Endodermal cell (in vitro differentiated cells): ENCODE measurements at places on chromosomes 7 and 10. TPM values are rescaled to one million over a fixed set of nuclear protein-coding genes. Genes with fewer than 3 reads are reported as not detected.

- H3K27ac ChIP-seq: no peak overlapping the region
- H3K27me3 ChIP-seq: no peaks in the 10 kb centered on the region
- H3K4me1 ChIP-seq: no peaks in the 10 kb centered on the region
- DNase-seq: no peak
- no peak overlapping the region for H3K4me3 ChIP-seq
Measured at GRCh38 chr10:49312246-49312869, 13.4 kb downstream of the C10orf71 start.

PTF1A gene
- total RNA-seq: not detected in 3 replicates

MOSPD3 gene
- total RNA-seq: 22.6 to 25.5 TPM (median 25.1 TPM) in 3 replicates

GRCh38 chr7:140062118-140062527 is 628 bp downstream of the PARP12 start:
- peak; percentile 74 for DNase-seq
- peak overlapping the region; percentile 70 for H3K4me3 ChIP-seq
- H3K27me3 ChIP-seq: peaks cover 27% of the 10 kb centered on the region
- H3K4me1 ChIP-seq: no peaks in the 10 kb centered on the region
- H3K36me3 ChIP-seq: no peaks in the 10 kb centered on the region

DNA sequence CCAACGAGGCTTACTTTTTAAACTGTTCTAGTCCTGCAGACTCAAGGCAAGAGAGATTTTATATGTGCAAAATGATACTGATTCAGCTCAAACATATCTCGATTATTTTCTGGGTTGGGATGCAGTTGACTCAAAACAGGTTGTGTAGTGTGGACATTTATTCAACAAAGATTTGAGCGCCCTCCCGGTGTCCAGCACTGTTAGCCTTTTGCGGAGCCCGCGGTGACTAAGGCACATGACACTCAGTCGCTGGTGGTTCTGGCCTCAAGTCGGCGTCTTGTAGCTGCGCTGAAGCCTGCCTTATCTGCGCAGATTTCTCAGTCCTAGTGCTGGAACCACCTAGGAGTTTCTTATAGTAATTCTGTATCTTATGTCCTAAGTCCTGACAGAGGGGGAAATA is 938 bp upstream of the CADPS2 start:
- H3K4me1 ChIP-seq: no peaks in the 10 kb centered on the region
- H3K27ac ChIP-seq: no peak overlapping the region
- peak; percentile 83 for DNase-seq
- H3K27me3 ChIP-seq: peaks cover 54% of the 10 kb centered on the region
- H3K4me3 ChIP-seq: peak overlapping the region; percentile 82

- no peaks in the 10 kb centered on the region for H3K27me3 ChIP-seq
- no peaks in the 10 kb centered on the region for H3K4me1 ChIP-seq
- no peaks in the 10 kb centered on the region for H3K36me3 ChIP-seq
- H3K4me3 ChIP-seq: no peak overlapping the region
Measured at GRCh38 chr7:88147949-88148348, 71.9 kb downstream of the SRI start.

SYT15B gene
- 0.33 to 0.52 TPM (median 0.38 TPM) in 3 replicates for total RNA-seq

DNA sequence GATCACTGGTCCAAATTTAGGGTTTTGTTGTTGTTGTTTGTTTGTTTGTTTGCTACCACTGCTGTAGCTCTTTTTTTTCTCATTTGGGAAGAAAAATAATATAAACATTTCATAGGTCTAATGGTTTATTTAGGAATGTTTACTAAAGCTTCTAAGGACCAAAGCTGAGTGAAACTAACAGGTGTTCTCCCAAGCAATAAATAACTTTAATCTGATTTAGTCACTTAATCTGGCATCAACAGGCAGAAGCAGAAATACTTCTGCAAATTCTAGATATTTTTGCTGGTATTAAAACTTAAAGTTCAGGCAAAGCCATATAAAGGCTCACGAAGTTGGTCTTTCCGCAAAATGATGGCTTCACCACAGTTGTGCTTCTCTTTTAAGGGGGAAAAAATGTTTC is 144.5 kb upstream of the YAE1 start:
- no peak overlapping the region for H3K27ac ChIP-seq
- no peaks in the 10 kb centered on the region for H3K36me3 ChIP-seq
- H3K4me1 ChIP-seq: no peaks in the 10 kb centered on the region
- no peak overlapping the region for H3K4me3 ChIP-seq

GRCh38 chr7:132270517-132270916 is 305.8 kb downstream of the PLXNA4 start:
- H3K4me1 ChIP-seq: no peaks in the 10 kb centered on the region
- no peaks in the 10 kb centered on the region for H3K36me3 ChIP-seq
- DNase-seq: no peak

CTTNBP2 gene
- 3.8 to 6.5 TPM (median 4.4 TPM) in 3 replicates for total RNA-seq

- no peaks in the 10 kb centered on the region for H3K36me3 ChIP-seq
- H3K4me1 ChIP-seq: no peaks in the 10 kb centered on the region
- H3K4me3 ChIP-seq: peak overlapping the region; percentile 35
- H3K27ac ChIP-seq: no peak overlapping the region
Measured at GRCh38 chr10:37269554-37270256, 144.3 kb downstream of the ANKRD30A start.

LOXL4 gene
- total RNA-seq: 0.77 to 1.5 TPM (median 1.0 TPM) in 3 replicates

- no peaks in the 10 kb centered on the region for H3K36me3 ChIP-seq
- DNase-seq: peak; percentile 78
- H3K27ac ChIP-seq: no peak overlapping the region
- H3K4me1 ChIP-seq: no peaks in the 10 kb centered on the region
- H3K4me3 ChIP-seq: peak overlapping the region; percentile 75
Measured at GRCh38 chr10:102410429-102411073, 8.0 kb downstream of the PSD start.

MAGI2 gene
- 18.7 and 19.2 TPM in 2 replicates for total RNA-seq

DNA sequence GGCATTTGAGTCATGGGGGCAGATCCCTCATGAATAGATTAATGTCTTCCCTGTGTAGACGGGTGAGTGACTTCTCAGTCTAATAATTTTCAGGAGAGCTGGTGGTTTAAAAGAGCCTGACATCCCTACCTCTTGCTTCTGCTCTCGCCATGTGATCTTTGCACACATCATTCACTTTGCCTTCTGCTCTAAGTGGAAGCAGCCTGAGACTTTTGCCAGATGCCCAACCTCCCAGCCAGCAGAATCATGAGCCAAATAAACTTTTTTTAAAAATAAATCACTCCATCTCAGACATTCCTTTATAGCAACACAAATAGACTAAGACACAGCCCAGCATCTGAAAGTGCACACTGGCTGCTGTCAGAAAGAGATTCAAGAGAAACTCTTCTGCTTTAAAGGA is 155.2 kb downstream of the ZNF365 start:
- H3K27ac ChIP-seq: no peak overlapping the region
- no peak overlapping the region for H3K4me3 ChIP-seq
- H3K36me3 ChIP-seq: no peaks in the 10 kb centered on the region
- no peaks in the 10 kb centered on the region for H3K4me1 ChIP-seq
- DNase-seq: no peak

DNA sequence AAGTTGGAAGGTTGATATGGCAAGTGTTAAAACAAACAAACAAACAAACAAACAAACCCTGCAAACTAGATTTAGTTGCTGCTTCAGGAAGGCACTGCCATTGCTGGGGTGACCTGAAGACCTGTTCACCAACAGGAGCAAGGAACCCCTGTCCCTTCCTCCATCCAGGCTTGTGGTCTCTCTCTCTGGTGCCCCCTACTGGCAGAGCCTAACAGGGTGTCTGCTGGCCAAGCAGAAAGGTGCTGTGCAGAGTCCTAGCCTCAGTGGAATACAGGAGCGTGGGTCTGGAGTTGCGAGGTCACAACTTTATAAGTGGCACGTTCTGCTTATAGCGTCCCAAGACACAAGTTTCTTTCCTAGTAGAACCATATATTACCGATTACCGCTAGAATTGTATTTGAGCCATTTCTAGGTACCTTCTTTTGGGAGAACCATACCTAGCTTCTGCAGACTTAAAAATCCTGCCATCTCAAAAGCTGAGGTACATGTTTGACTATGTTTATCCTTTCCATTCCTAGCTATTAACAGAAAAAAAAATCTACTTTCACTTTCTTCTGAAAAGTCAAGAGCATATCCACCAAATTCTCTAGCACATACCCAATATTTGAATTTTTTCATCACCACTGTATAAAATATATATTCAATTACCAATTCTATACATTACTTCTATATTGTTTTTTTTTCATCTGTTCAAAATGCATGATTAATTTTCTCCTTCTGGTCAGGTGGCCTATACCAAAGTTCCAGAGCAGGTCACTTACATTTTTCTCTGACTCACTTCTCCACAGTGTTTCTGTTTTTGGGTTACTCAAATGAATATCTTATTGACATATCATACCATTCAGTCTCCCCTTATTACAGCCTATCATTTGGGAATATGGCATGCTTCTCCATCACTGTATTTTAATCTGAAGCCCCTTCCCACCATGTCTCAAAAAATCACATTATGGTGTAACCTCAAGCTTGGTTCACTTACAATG is 29.1 kb upstream of the CALD1 start:
- H3K4me3 ChIP-seq: no peak overlapping the region
- H3K36me3 ChIP-seq: no peaks in the 10 kb centered on the region
- H3K27me3 ChIP-seq: peaks cover 9% of the 10 kb centered on the region

GRCh38 chr10:122040786-122041185 is 51.8 kb downstream of the TACC2 start:
- no peak overlapping the region for H3K27ac ChIP-seq
- H3K27me3 ChIP-seq: no peaks in the 10 kb centered on the region
- no peaks in the 10 kb centered on the region for H3K36me3 ChIP-seq
- no peak overlapping the region for H3K4me3 ChIP-seq
- no peak for DNase-seq

TMEM184A gene
- 4.6 to 5.7 TPM (median 4.9 TPM) in 3 replicates for total RNA-seq

DNA sequence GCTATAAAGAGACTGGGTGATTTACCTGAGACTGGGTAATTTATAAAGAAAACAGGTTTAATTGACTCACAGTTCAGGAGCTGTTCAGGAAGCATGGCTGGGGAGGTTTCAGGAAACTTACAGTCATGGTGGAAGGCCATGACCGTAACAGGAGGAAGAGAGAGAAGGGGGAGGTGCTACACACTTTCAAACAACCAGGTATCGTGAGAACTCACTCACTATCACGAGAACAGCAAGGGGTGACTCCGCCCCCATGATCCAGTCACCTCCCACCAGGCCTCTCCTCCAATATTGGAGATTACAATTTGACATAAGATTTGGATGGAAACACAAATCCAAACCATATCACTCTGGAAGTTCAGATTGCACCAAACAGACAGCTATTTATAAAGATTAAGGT is 59.8 kb upstream of the ARHGAP21 start:
- H3K4me3 ChIP-seq: no peak overlapping the region
- no peak for DNase-seq
- H3K27me3 ChIP-seq: no peaks in the 10 kb centered on the region
- no peak overlapping the region for H3K27ac ChIP-seq
- H3K36me3 ChIP-seq: no peaks in the 10 kb centered on the region
- no peaks in the 10 kb centered on the region for H3K4me1 ChIP-seq

- no peak overlapping the region for H3K4me3 ChIP-seq
- H3K4me1 ChIP-seq: no peaks in the 10 kb centered on the region
- no peaks in the 10 kb centered on the region for H3K27me3 ChIP-seq
- no peak overlapping the region for H3K27ac ChIP-seq
- DNase-seq: peak; percentile 89
Measured at GRCh38 chr7:40604601-40605438, 470.0 kb downstream of the SUGCT start.

DNA sequence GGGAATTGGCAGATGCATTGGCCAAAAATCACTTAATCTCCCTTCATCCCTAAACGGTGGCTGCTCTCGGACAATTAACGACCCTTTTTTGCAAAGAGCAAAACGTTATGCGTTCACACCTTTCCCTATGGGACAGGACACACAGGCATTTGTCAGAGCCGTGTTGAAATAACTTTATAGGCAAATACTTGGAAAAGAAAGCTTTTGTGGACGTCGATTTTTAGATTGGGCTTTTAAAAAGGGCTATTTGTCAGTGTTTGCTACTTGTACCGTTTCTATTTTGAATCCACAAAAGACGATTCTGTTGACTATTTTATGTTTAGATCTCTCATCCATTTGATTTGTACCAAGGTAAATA is 245.6 kb downstream of the SLC25A13 start:
- H3K36me3 ChIP-seq: no peaks in the 10 kb centered on the region
- H3K4me3 ChIP-seq: peak overlapping the region; percentile 84
- H3K4me1 ChIP-seq: no peaks in the 10 kb centered on the region
- H3K27me3 ChIP-seq: no peaks in the 10 kb centered on the region

NYAP1 gene
- total RNA-seq: 7.6 to 22.8 TPM (median 7.9 TPM) in 3 replicates

DNA sequence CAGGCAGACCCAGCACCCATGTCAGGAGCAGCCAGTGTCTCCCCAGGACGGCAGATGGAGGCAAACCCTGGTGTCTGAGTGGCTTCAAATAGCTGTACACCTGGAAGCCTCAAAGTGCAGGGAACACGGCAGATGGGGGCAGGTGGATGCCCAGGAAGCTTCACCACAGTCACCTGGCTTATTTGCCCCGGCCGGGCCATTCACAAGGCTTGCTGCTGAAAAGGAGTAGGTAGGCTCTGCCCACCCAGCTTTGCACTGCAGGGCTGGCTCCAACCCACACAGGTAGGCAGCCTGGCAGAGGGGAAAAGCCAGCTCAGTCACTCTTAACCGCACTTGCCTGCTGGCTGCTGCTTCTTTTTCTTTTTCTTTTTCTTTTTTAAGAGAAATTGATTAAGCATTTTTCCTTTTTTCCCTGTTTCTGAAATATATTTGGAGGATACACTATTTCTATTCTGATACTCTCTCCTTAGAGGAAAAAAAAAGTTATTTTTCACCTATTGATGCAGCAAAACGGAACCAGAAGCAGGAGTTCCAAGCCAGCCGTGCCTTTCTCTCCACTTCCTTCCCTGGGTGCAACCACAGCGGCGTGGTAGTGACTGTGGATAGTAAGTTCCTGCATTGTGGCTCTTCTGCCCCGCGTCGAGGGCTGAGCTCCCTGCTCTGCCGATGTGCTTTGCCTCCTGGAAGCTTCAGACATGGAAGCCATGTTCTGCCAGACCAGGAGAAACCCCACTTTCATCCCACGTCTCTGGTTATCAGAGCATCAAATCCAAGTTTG is 118.3 kb downstream of the KLF6 start:
- H3K27ac ChIP-seq: no peak overlapping the region
- H3K36me3 ChIP-seq: no peaks in the 10 kb centered on the region
- no peak for DNase-seq
- H3K27me3 ChIP-seq: peaks cover 6% of the 10 kb centered on the region
- H3K4me3 ChIP-seq: no peak overlapping the region

GRCh38 chr7:77425101-77426051 is 9.2 kb upstream of the GSAP start:
- H3K36me3 ChIP-seq: no peaks in the 10 kb centered on the region
- H3K27me3 ChIP-seq: no peaks in the 10 kb centered on the region
- peaks cover 10% of the 10 kb centered on the region for H3K4me1 ChIP-seq
- peak overlapping the region; percentile 86 for H3K27ac ChIP-seq
- H3K4me3 ChIP-seq: peak overlapping the region; percentile 64

DNA sequence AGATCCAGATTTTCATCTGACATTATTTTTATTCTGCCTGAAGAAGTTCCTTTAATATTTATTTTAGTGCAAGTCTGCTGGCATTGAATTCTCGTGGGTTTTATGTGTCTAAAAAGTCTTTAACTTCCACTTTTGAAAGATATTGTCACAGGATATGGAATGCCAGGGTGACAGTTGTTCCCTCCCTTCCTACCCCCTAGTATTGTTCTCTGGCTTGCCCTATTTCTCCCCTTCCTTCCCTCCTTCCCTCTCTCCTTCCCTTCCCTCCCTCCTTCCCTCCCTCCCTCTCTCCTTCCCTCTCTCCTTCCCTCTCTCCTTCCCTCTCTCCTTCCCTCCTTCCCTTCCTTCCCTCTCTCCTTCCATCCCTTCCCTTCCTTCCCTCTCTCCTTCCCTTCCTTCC is 14.9 kb downstream of the OLAH start:
- H3K4me1 ChIP-seq: no peaks in the 10 kb centered on the region
- H3K36me3 ChIP-seq: no peaks in the 10 kb centered on the region
- no peak for DNase-seq
- no peaks in the 10 kb centered on the region for H3K27me3 ChIP-seq
- no peak overlapping the region for H3K4me3 ChIP-seq
